ENCODE measurements at places on chromosomes 11 and 22.

GRCh38 chr11:76008474-76008873, 193.5 kb downstream of the UVRAG start:
- no peak for DNase-seq

DNA sequence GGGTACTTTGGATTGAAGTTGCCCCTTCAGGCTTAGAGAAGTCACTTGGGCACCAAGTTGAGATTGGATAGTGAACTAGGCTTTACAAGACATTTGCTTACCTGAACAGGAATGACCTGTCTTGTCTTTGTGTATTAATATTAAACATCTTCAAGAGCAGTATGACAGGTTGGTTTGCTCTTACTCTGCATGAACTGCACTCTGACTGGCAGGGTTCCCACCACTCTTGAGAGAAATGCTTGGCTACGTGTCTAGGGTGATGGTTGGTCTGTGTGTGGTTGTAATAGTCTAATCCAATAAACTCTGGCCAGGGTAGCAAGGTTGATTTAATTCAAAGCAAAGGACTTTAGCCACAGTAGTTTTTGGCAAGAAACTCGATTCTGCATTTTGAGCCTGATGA, 20.1 kb upstream of the SPTBN2 start:
- no peak for DNase-seq

DNA sequence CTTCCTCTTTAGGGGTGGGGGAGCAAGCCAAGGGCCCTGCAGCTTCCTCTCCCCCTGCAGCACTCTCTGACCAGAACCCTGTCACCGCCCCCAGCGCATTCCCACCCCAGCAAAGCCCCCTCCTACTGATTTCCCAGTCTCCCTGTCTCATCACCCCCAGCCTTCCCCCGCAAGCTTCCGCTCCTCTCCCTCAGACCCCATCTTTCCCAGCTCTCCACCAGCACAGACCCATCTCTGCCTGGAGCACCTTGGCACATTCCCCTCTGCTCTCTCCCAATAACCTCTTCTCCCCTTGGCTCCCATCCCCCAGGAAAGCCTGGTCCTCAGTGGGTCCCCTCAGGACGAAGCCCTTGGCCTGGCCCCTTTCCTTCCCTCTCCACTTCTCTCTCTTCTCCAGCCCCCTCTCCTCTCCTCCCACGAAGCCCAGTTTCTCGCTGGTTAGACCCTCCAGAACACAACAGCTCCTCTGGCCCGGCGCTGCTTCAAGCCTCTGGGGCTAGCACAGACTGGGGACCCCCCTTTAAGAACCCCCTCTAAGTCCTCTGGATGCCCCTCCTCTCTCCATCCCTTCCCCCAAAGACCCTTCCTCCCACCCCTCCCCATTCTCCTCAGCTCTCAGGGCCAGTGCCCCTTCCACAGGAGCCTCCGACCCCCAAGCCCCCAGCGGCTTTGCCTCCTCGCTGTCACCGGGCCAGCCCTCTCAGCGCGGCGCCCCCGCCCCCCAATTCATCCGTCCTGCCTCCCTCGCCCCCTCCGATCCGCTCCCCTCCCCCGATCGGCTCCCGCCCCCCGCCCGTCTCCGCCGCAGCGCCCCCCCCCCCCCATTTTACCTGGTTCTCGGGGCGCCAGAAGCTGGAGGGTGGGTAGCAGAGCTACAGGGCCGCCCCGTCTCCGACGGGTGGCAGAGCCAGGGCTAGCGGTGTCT, 594 bp downstream of the NRXN2 start:
- no peak for DNase-seq

DNA sequence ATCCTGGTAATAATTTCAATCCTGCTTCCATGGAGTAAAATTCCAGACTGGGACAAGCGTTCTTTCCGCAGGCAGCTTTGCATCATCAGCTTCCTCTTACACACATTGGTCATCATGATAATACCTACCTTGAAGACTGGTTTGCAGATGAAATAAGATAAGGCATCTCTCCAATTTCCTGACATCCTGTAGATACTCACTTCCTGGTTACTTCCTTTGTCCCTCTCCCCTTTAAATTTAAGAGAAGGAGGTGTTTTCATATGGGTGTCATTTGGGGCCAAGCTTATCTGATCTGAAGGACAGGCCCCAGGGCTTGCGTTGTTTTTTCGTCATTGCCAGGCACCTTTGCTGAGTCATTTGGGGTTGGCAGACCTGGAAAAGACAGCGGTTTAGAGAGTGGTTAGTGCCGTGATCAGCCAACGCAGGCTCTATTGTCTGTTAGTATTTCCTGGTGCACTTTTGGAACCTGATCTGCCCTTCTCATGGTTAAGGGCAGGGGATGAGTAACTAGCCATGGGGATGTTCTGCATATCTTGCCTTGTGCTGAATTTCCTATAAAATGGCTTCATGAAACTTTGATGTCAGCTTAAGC, 24.1 kb downstream of the GRAMD1B start:
- DNase-seq: peak; percentile 51

- no peak for DNase-seq
Measured at GRCh38 chr11:113667801-113668200, 38.3 kb downstream of the TMPRSS5 start.

DNA sequence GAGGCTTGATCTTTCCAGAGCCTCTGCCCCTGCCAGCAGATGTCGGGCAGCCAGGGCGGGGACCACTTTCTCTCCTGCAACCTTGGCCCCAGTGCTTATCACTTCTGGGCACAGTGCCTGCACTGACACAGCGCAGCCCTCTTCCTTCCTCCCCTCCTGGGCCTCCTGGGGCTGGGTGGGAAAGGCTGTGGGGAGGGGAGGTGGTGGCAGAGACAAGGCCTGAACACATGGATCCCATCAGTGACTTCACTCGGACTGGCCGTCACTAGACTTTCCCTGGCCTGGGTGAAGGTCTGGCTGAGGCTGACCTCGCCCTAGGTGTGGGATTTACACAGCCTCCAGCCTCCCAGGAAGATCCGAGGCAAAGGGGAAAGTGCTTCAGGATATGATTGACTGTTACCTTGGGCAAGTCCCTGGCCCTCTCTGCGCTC, 68.1 kb downstream of the LRRC32 start:
- no peak for DNase-seq

GRCh38 chr11:125165843-125166763, 1.6 kb downstream of the PKNOX2 start:
- no peak for DNase-seq

- no peak for DNase-seq
Measured at GRCh38 chr11:50178737-50179136, 146.1 kb downstream of the OR4C45 start.

GRCh38 chr11:110453684-110454354, 24.1 kb downstream of the FDX1 start:
- no peak for DNase-seq

DNA sequence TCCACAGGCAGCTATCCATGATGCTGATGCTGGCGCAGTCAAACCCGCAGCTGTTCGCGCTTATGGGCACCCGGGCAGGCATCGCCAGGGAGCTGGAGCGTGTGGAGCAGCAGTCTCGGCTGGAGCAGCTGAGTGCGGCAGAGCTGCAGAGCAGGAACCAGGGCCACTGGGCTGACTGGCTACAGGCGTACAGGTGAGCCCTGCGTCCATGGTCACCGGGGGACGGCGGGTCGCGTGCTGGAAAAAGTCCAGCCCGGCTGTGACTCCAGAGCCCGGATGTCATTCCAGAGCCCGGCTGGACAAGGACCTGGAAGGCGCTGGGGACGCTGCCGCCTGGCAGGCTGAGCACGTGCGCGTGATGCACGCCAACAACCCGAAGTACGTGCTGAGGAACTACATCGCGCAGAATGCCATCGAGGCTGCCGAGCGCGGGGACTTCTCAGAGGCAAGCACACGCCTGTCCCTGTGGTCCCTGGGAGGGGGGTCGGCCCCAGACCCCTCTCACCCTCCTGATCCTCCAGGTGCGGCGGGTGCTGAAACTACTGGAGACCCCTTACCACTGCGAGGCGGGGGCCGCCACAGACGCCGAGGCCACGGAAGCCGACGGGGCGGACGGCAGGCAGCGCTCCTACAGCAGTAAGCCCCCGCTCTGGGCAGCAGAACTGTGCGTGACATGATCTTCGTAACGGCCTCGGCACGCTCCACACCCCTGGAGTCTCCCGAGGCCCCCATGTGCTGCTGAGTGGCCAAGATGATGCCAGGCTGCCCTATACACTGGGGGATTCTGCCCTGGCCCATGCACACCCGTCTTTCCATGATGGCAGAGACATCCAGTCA, 16.1 kb downstream of the SELENOO start:
- no peak for DNase-seq

GRCh38 chr11:79708319-79708932, 267.6 kb upstream of the TENM4 start:
- DNase-seq: no peak

GRCh38 chr11:108870373-108871020, 205.6 kb downstream of the DDX10 start:
- no peak for DNase-seq

- DNase-seq: peak; percentile 28
Measured at GRCh38 chr22:28442264-28442710, 237.4 kb downstream of the TTC28 start.

DNA sequence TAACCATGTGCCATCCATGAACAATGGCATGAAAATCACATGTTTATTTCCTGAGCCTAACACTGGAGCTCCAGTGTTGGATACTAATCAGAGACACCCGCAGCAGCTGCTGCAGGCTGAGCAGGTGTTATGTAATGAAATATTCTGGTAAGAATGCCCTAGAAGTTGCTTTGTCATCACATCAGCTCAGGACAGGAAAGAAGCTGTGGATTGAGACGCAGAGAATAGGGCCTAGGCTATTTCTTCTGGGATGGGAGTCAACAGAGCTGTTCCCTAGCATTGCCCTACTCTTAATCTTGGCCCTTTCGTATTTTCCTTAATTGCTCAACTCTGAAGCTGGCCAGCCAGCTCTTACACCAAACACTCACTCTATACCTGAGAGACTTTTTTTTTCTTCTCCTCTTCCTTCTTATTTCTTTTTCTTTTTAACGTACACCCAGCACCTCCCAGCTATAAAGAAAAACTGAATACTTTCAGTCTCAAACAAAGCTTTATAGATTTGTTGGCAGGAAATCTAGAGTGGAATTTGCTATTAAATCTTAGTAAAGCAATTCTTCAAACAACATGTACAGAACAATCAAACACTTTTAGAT, 31.9 kb downstream of the RASSF10 start:
- no peak for DNase-seq

- no peak for DNase-seq
Measured at GRCh38 chr22:24190596-24191208, 9.4 kb downstream of the SUSD2 start.

DNA sequence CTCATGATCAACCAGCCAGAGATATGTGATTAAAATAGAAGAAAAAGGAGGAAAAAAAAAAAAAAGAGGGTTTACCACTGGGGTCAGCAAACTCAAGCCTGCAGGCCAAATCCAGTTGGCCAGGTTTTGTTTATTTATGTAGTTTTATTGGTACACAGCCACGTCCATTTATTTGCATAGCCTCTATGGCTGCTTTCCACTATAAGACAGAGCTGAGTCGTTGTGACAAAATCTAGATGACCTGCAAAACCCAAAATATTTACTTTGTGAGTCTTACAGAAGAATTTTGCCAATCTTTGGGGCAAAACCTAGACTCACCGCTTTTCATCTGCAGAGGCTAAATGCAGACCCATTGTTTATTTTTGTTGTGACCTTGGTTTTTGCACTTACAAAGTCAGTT, 87.1 kb downstream of the TENM4 start:
- DNase-seq: no peak

DNA sequence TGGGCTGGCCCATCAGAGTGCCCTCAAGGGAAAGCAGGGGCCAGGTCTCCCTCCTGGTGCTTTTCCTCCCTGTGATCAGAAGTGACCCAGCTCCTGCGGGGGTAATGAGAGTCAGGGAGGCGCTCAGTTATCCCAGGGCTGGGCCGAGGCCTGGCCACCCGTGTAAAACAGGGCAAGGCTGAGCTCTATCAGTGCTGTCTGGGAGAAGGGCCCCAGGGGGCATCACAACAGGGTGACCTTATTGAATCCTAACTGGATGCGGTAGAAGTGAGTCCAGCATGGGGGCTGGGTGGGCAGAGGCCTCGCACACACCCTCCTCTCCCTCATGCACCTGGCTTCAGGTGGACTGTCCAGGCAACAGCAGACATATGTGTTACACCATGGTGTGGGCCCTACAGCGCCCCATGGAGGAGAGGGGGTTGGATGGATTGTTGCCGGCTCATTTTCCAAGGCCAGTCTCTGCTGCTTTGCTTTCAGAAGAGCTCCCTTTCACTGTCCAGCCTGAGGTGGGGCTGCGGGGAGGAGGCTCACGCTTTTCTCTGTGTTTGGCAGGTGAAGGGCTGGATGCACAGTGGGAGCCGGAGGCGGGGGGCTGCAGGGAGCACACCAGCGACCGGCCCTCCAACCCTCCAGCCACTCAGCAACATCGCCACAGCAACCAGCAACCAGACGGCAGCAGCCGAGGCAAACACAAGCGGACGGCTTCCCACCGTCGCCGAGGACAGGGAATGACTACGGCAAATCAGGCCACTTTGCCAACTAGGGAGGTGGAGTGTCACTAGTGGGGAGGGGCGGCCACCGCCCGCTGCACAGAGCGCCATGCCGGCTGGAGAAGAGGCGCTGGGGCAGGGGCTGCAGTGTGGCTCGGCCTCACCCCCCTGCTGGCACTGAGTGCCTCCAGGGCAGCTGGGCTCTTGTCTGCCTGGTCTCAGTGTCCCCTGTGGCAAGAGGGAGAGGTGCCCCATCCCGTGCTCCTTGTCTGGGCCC, 24.7 kb downstream of the GNAZ start:
- DNase-seq: no peak

- DNase-seq: no peak
Measured at GRCh38 chr11:21861314-21861713, 331.6 kb upstream of the ANO5 start.

GRCh38 chr11:117916956-117917355, 12.2 kb downstream of the TMPRSS13 start:
- DNase-seq: no peak

DNA sequence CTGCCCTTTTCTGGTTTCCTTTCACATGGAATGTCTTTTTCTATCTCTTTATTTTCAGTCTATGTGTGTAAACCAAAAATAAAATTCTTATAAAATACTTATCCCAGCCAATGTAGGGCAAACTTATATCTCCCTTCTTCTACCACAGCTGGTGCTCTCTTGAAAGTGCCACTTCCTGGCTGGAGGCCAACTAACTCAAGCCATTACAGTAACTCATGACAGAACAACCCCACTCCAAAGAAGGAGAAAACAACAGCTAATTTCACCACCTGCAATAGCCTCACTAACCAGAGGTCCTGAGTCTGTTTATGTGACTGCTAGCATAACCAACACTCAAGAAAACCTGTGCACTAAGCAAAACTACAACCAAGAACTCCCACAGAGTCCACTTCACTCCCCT, 74.9 kb upstream of the DBX1 start:
- no peak for DNase-seq

DNA sequence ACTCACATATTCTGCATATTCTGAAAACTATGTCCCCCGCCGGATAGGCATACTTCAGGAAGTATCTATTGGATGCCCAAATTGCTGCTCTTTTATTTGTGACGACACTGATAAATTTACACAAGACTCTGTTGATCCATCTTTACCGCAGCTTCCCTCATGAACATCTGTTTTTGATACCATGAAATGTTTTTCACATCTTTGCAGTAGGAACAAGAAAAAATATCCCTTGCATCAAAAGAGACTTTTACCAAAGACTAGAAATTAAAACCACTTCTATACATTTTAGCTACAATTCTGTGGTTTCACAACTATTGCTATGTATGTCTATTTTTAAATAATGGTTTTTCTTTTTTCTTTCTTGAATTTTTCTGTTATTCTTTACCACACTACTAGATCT, 15.3 kb downstream of the POU2AF2 start:
- DNase-seq: no peak
